Effector memory CD4-positive, alpha-beta T cell (primary cell): ENCODE measurements at places on chromosomes 7 and 10.

DNA sequence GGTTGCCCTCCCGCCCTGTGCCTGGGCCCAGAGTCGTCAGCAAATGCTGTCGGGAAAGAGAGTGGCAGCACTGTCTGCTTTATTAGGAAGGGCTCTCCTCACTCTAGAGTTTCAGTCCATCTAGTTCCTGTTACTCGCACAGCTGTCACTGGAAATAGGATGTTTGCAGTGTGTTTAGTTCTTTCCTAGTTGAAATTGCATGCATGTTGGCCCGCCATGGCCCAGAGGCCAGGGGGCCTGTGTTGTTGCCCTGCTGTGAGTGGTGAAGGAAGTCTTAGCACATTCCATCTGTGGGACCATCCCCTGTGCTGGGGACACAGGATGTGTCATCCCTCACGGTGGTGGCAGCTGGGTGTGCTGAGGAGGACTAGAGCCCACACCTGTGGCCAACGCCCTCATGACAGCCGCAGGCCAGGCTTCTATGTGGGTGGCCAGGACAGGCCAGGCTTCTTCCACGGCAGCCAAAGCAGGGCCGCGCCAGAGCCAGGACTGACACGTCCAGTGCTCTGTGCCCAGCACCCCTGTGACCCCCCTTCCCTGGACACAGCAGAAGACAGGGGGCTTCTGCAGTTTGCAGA lies 45.4 kb downstream of the ZNF467 start:
- no peak for DNase-seq

GRCh38 chr7:30468791-30469190 lies 9.8 kb downstream of the NOD1 start:
- no peak for DNase-seq

GRCh38 chr10:51599647-51600046 lies 99.7 kb downstream of the CSTF2T start:
- no peak for DNase-seq

DNA sequence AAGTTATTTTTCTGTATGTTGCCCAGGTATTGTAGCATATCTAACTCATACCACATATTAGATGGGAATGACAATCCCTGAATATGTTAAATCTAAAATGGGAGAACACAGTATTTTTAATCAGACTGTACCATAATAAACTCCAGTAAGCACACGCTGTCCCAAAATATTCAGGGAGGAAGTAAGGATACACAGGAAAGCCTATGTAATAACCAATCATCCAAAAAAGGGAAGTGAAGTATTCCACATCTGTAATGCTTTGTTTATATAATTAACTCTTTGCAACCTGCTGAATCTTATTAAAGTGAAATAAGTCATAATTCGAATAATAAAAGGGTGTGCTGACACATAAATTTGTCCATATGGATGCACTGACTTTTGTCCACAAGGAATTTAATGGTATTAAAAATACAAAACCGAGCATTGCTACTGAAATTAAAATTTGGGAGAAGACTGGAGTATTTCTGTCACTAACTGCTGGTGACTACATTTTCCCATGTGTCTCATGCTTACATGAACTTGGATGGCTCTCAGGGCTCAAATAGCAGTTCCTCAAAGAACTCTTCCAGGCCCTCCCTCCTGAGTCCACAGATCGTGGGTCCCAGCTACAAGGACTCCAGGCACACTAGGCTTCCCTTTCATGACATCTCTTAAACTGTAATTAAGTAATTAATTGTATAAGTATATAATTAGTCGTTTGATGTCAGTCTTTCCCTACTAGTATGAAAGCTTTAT lies 120.6 kb downstream of the NEBL start:
- no peak for DNase-seq

DNA sequence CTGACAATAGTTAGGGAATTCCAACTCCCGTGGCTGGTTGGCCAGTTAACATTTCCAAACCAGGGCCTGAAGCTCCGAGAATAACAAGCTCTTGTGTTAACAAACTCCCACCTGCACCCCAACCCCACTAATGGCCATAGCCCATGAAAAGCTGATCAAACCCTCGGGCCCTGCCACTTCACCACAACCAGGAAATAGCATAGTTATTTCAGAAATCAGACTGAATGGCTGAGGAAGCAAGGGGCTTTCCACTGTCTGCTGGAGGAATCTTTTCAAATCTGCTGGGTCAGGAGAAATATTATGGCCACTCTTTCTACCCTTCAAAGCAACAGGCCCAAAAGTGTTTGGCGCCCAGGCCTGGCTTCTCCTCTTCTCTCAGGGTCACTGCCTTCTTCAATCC lies 145.6 kb downstream of the GLCCI1 start:
- DNase-seq = no peak

DNA sequence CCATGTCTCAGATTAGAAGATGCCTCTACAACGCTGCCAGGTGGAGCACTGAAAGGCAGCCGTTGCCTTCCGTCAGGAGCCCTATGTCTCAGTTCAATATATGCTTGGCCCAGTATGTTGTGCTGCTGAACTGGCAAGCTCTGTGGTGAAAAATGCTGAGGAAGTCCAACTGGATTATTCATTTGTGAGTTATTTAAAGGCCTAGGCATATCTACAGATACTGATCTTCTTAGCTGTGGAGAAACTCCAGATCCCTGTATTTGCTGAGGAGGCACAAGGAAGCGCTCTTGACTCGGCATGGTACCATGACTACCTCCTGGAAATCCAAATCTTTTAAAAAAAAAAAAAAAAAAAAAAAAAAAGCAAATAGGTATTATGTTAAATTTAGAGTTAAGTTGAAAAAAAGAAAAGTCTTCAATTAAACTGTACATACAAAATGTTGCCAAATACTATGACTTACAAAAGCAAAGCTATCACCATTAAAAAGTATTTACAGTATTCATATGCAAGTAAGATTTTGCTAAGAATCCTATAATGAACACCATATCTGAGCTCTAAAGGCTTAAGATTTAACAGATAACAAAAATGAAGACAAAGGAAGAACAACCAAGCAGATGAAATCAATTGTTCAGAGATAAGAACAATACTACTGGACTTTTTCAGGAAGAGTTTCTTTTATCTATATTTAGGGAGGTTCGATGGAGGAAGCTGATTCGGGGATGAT lies 152.4 kb downstream of the GALNT11 start:
- DNase-seq = no peak

DNA sequence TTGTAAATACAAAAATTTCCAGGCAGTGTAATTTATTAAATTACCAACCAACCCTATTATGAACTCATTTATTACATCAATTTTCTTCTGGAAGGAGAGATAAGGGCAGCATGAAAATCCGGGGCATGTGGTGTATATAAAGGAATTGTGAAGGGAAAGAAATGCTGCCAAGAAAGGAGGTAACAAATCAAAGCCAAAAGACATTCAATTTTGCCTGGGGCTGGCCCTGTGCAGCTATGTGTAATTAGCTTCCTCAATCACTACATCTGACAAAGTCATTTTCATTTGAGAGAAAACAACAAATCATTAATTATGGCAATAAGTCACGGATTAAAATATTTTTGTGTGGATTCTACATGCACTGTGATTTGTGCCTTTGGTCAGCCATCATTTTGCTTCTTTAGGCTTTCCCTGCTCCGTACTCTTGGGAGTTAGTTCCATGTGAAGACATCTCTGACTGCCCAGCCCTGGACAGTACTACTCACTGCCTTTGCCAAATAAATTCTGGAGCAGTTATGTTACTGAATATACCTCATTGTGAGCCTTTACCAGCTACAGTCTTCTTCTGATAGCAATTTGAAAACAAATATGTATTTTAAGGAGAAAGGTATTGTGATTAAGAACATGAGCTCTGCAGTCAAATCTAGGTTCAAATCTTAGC lies 191.7 kb downstream of the RELN start:
- no peak for DNase-seq

DNA sequence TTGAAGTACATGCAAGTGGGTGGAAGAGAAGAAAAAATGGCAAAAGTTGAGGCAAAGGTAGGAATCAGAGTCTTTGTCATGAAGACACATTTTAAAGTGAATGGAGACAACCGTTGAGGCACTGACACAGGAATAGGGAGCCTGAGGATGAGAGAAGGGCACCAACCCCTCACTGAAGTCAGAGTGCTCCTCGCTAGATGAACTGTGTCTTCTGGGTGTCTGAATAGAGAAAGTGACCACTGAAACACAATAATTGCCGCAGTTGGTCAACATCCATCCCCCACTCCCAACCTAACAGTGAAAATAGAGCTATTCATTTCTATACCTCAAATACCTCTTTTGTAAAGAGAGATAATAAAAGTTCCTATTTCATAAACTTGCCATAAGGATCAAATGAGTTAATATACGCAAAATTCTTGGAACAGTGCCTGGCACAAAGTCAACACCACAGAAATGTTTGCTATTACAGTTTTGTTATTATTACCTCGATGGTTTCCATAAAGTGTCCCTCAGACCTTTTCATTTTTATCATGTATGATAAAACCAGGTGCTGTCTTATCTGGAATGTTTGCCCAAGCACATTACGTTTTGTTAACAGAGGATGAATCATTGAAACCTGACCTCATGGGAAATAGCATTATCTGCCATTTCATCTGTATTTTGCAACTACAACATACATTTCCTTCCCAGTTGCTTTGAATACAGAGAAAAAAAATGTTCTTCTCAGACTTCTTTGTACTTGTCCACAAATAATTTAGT lies 61.8 kb upstream of the SP4 start:
- DNase-seq = no peak

DNA sequence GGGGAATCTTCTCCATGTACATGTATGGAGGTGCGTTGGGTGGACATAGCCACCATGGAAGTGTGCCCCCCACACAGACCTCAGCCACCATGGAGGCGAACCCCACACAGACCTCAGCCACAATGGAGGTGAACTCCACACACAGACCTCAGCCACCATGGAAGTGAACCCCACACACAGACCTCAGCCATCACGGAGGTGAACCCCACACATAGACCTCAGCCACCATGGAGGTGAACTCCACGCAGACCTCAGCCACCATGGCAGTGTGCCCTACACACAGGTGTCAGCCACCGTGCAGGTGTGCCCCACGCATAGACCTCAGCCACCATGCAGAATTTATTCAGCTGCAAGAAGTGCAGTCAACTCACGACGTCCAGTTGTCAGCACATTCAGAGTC lies 339.7 kb downstream of the ACTR3B start:
- no peak for DNase-seq

- DNase-seq = no peak
Observed at GRCh38 chr7:147161405-147161804, 1044.8 kb downstream of the CNTNAP2 start.

- DNase-seq = no peak
Observed at GRCh38 chr10:78250313-78251015, 216.8 kb downstream of the RPS24 start.

GRCh38 chr10:132075909-132076577 lies 10.3 kb downstream of the JAKMIP3 start:
- no peak for DNase-seq

DNA sequence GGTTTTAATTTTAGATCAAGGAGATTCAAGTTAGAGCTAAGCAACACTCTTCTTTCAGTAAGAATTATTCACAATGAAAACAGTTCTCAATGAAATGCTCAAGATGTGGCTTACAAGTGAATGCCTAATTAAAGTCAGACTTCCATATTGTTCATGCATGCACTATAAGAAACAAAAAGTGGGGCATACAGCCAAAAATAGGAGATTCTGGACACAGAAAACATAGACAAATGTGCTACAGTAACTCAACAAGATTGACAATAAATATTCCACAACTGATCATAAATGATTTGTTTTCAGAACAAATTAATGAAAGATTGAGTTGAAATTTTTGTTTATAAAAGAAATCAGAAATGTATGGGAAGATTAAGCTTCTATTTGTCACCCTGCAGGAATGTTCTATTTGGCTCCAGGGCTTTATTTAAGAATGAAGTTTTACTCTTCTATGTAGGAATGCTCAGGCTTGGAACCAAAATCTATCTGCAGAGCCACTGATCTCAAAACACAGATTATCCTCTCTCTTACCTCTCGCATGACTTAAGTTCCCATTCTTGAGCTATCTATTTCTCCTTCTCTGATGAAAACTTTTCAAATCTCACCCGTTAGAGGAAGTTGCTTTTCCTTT lies 89.0 kb upstream of the PIP4K2A start:
- no peak for DNase-seq

GRCh38 chr7:1693419-1693990 lies 23.4 kb downstream of the ELFN1 start:
- DNase-seq = no peak

GRCh38 chr7:151762583-151763245 lies 114.2 kb downstream of the PRKAG2 start:
- DNase-seq = no peak

- no peak for DNase-seq
Observed at GRCh38 chr10:59801171-59801570, 47.9 kb upstream of the MRLN start.

DNA sequence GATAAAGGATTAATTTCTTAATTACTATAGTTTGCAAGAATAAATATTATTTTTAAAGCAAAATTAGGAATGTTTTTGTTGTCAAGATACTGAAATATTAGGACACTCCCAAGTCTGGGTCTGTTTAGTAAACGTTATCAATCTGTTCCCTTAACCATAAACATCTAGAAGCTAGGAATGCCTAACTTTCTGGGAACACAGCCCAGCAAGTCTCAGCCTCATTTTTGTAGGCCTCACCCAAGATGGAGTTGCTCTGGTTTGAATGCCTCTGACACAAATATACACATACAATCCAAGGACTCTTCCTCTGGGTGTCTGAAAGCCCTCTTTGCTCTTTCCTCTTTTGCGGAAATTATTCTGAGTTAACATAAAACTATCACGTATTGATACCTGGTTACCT lies 487.4 kb upstream of the CELF2 start:
- no peak for DNase-seq

GRCh38 chr7:81672872-81673271 lies 97.0 kb downstream of the HGF start:
- no peak for DNase-seq

DNA sequence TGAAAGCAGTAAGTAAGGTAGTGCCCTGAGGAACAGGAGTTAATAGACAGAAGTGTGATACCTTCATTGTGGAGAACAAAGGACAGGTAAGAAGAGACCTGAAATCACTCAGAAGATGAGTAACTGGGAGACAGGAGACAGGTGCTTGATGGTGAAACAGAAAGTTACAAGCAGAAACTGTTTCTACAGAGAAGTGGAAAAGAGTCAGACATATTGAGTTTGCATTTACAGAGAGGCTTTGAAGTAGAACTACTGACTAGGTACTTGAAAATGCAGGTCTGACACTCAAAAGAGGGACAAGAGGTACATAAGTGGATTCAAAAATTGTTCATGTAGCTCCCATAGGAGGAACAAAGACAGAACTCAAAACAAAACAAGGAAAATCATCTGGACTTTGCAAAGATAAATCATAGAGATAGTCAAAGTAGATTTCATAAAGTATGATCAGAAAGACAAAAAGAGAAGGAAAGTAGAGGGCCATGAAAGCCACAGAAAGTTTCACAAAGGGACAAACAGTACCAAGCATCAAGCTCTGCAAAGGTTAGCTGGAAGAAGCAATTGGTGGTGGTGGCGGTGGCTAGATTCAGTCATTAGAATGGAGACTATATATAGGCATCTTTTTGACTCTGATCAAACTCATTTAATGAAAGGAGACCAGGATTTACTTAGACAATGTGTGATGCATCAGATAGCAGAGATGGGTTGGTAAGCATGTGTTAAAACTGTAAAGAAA lies 198.4 kb downstream of the PCLO start:
- no peak for DNase-seq

GRCh38 chr7:43737467-43738127 lies 8.3 kb upstream of the COA1 start:
- no peak for DNase-seq

- no peak for DNase-seq
Observed at GRCh38 chr7:150431839-150432658, 18.4 kb upstream of the GIMAP8 start.

- no peak for DNase-seq
Observed at GRCh38 chr10:31102421-31102820, 70.8 kb upstream of the ZNF438 start.
